ENCODE measurements at places on chromosomes 12 and 14.

DNA sequence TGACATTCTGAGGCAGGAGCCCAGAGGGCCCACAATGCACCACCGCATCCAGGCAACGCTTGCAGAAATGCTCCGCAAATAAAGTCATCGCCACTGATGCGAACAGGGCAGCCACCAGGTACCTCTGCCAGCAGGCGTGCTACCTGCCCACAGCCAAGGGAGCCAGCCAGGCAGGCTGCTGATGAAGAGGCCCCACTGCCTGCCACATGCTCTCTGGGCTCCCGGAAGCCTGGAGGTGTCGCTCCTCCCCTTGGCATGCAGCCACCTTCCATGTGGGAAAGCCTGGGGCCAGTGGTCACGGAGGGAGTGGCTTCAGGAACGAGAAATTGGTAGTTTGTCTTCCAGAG is 14.7 kb downstream of the GPR132 start:
- DNase-seq: peak; percentile 40

GRCh38 chr12:126157575-126157966 is 1092.3 kb downstream of the AACS start:
- no peak for DNase-seq

GRCh38 chr14:41925409-41925808 is 318.7 kb downstream of the LRFN5 start:
- DNase-seq: no peak

DNA sequence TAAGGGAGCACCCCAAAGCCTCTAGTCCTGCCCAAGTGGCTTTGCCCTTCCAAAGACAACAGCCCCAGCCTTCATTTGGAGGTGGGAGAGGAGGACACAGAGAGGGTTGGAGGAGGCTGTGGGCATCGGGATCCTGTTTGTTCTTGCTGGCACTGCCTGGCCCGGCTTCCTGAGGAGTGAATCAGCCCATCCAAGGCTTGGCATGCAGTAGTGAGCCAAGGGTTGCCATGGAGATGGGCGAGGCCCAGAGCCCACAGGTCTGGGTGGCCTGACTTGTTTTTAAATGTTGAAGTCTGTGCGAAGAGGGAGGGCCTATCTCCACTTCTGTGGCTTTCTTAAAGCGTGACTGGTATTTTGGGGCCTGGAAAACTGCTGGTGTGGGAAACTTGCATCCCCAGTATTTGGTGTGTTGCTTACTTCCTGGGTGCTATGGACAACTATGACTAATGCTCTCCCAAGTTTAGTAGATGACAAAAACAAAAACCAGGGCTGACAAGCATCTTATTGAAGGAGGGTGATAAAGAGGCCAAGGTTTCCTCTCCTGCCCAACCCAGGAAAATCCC is 15.8 kb downstream of the CD9 start:
- DNase-seq: peak; percentile 84

GRCh38 chr14:69048456-69048855 is 69.4 kb upstream of the ACTN1 start:
- DNase-seq: peak; percentile 49

DNA sequence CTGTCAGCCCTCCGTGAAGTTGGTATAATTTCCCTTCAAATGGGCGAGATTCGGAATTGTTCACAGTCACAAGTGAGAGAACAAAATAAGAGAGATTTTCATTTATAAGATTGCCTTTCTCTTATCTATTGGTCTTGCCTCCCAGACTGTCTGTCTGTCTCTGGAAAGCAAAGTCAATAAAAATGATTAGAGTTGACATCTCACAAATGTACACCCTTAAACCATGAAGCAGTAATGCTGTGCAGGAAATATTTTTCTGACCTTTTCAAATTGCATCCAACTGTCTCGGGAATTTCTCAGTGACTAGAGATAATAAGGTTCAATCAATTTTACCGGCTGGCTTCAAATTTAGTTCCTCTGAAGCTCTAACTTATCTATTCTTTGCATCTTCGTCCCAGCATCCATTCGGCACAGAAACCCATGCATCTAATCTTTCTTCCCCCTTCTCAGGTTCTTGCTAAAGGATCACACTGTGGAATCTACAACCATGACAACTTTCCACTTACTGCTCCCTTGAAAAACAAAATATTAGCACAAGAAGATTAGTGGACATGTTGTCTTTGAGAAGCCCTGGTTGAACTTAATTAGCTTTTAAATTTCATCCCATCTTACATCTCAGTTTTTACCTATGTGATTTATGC is 93.1 kb downstream of the RMST start:
- DNase-seq: no peak

DNA sequence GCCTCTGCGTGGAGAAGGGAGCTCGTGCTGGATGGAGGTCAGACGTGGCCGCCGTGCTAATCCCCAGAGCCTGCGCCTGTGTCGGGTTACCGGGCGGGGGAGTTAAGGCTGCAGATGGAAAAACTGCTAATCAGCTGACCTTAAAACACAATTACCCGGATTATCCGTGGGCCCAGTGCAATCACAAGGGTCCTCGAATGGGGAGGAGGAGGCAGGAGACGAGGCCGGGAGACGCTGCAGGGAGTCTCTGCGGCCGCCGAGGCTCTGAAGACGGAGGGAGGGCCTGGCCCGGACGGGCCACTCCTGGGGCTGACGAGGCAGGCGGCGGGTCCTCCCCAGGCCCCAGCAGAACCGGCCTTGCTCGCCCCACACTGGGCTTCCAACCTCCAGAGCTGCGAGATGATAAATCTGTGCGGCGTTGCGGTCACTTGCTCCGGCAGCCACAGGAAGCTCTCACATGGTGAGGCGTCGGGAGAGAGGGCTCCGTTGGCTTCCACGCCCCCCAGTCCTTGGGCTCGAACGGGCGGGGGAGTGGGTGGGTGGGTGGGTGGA is 32.9 kb upstream of the FBRSL1 start:
- no peak for DNase-seq

GRCh38 chr12:13289653-13290289 is 93.2 kb downstream of the EMP1 start:
- no peak for DNase-seq

GRCh38 chr14:31954991-31955390 is 122.1 kb upstream of the ARHGAP5 start:
- DNase-seq: no peak

GRCh38 chr14:102729825-102730224 is 47.4 kb upstream of the TRAF3 start:
- no peak for DNase-seq

GRCh38 chr14:31788340-31788739 is 227.1 kb downstream of the NUBPL start:
- no peak for DNase-seq

DNA sequence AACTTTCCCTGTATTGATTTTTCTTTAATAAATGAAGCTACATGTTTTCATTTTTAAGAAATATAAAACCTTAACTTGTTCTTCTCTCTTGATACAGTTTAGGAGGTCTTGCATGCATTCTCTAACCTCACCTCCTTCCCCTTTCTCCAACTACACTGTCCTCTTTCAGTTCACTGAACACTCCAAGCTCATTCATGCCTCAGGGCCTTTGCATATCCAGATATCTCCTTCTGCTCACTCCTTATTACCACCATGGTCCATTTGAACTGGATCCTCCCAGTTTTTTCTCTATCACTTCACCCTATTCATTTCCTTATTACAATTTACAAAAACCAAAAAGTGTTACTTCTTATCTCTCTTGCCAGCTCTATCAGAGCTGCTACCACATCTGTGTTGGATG is 242.9 kb upstream of the PLEKHG7 start:
- no peak for DNase-seq

GRCh38 chr12:118356809-118357256 is 15.9 kb downstream of the TAOK3 start:
- no peak for DNase-seq

GRCh38 chr12:96425321-96425720 is 25.1 kb upstream of the CDK17 start:
- DNase-seq: no peak

DNA sequence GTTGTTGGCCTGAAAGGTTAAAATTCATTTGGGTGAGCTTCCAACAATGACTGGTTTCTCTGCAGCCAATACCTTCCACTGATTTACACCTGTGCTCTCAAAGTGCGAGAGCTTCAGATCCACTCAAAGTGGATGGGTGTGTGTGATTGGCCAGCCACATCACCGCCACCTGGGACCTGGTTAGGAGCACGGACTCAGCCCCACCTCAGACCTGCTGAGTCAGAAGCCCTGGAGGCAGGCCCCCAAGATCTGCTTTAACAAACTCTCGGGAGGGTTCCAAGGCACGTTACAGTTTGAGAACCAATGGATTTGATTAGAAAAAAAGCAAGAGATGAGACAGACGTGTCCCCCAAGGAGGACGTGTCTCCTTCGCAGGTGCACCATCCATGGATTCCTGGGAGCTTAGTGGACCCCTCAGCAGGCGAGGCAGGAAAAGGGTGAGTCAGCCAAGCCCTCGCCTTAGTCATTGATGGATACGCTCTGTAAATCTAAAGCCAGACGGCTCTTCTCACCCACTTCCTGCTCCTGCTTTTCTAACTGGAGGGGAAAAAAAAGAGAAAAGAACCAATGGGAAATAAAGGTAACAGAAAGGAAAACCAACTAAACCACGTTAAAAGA is 24.5 kb downstream of the FZD10 start:
- DNase-seq: no peak

GRCh38 chr12:132441871-132442863 is 47.8 kb upstream of the FBRSL1 start:
- no peak for DNase-seq

DNA sequence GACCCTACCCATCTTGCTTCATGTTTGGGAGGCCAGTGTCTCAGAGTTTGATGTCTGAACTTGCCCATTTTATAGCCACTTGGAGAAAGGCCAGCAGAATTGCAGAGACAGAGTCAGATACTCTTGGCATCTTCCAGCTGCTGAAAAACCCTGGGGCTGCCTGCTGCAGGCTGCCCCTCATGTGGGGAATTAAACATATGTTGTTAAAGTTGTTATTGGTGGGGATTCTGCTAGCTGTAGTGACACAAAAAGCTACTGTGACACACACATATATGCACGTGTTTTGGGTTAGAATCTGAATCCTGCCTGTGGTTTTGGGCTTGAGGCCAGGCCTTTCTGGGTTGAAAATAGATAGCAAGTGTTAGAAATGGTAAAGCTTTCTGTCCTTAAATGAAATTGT is 1288.4 kb downstream of the AACS start:
- DNase-seq: no peak

GRCh38 chr12:108591267-108591980 is 6.5 kb downstream of the TMEM119 start:
- DNase-seq: no peak

- no peak for DNase-seq
Observed at GRCh38 chr12:79769189-79769859, 78.6 kb upstream of the PAWR start.

DNA sequence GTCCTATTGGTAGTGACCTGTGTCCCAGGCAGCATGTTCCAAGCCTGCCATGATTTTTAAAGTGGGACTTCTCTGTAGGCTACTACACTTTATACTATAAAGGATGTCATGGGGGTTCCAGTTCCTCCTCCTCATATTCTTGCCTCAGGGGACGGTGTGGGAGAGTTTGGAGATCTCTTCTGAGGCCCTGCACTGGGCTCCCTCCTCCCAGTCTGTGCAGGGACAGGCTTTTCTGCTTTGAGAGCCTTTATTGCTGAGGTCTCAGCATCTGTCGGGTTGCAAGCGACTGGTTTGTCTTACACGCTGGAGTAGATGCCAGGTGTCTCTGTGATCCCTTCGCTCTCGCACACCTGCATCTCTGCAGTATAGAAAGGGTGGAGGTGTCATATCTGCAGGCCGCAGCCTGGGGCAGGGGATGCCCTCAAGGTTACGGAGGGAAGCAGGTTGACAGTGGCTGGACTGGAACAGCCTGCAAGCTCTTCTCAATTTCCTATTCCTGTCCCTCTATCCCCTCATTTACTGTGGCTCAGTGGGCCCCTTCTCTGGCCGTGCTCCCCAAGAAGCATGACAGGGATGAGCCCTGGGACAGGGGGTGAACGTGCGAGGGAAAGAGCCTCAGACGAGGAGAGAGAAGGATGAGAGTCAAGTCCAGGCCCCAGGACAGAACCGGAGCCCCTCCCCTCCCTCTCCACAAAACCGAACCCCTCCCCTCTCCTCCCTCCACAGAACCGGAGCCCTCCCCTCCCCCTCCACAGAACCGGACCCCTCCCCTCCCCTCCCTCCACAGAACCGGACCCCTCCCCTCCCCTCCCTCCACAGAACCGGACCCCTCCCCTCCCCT is 51.3 kb downstream of the SLC6A12 start:
- no peak for DNase-seq

- no peak for DNase-seq
Observed at GRCh38 chr12:47722941-47723631, 2.2 kb downstream of the ENDOU start.

GRCh38 chr14:56803816-56804535 is 6.3 kb downstream of the OTX2 start:
- DNase-seq: no peak

DNA sequence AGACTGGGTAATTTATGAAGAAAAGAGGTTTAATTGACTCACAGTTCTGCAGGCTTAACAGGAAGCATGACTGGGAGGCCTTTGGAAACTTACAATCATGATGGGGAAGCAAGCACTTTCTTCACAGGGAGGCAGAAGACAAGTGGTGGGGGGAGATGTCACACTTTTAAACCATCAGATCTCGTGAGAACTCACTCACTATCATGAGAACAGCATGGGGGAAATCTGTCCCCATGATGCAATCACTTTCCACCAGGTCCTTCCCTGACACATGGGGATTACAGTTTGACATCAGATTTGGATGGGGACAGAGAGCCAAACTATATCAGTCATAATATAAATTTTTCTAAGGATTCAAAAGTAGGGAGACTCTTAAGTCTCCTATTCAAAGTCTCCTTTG is 46.0 kb downstream of the SPIC start:
- DNase-seq: no peak

- DNase-seq: no peak
Observed at GRCh38 chr14:52422650-52423356, 108.7 kb downstream of the PTGER2 start.

GRCh38 chr12:57719777-57720605 is 18.6 kb downstream of the AGAP2 start:
- no peak for DNase-seq

- no peak for DNase-seq
Observed at GRCh38 chr14:100836941-100837804, 11.3 kb downstream of the MEG3 start.

GRCh38 chr12:98060411-98060810 is 455.0 kb upstream of the TMPO start:
- no peak for DNase-seq

- DNase-seq: peak; percentile 92
Observed at GRCh38 chr14:36129181-36129580, 47.3 kb downstream of the PTCSC3 start.

DNA sequence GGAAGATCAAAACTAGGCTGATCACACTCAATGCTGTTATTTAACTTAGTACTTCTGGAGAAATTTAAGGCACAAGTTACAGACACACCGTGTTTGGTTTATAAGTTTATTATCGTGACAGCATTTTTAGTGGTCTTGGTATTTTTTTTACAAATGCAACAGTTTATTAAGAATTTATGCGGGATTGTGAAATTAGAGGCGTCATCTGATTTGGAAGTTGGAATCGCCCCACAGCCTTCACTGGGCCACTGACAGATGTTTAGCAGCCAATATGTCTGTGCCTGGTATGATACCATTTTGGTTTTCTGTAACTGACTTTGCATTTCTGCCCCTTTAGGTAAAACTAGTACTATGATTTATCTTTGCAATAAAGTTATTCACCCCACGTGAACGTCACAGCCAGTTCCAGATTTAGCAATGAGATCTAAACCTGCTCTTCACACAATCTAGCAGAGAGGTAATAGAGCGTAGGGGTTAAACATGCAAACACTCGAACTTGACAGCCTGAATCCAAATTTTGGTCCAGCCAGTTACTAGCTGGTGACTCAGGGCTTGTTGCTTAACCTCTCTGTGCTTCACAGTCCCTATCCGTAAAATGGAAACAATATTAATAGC is 73.2 kb upstream of the SSTR1 start:
- DNase-seq: no peak

All from NCI-H2029 (cell line).